Astrocyte (in vitro differentiated cells and primary cell): ENCODE measurements at places on chromosomes 7 and 10.
A peak's percentile ranks its signal among the peaks of the same experiment; 100 is the strongest.

GRCh38 chr10:132575320-132576201, 38.0 kb downstream of the INPP5A start:
- peak; percentile 95 for DNase-seq

GRCh38 chr7:2109936-2110609, 122.7 kb downstream of the MAD1L1 start:
- peak; percentile 97 for DNase-seq

GRCh38 chr7:95863-96260, 96.5 kb upstream of the FAM20C start:
- DNase-seq = peak; percentile 58

- DNase-seq = peak; percentile 27
These were observed 83.0 kb downstream of the C1GALT1 start for GRCh38 chr7:7265081-7266075.

DNA sequence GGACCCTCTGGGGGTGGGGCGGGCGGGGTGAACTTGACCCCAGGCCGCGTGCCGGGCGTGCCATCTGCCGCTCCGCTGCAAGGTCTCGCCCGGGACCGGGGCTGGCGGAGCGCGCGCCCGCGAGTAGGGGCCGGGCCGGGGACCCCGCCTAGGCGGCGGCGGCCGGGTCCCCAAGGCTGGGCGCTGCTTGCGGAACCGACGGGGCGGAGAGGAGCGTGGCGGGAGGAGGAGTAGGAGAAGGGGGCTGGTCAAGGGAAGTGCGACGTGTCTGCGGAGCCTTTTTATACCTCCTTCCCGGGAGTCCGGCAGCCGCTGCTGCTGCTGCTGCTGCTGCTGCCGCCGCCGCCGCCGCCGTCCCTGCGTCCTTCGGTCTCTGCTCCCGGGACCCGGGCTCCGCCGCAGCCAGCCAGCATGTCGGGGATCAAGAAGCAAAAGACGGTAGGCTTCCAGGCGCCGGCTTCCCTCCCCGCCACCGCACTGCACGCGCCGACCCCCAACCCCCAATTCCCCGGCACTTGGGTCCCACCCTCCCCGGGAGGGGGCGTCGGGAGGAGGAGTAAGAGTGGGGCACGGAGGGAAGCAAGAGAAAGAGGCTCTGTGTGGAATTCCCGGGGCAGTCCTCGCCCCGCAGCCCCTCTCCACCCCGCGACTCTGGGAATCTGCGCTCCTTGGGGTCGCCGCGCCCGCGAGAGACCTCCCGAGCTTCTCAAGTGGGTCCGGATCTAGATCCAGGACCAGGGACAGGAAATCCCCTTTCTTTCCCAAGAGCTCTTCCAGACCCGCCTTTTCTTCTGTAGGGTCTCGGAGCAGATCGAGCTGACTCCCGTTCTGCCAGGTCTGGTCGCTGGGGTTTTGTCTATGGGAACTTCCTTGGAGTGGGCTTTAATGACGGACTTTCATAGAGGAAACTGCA, at the start of gene PAPSS2:
TSS of gene PAPSS2 (plus strand) at position 308 of the 913 bp plus-strand sequence. CDS start at position 412, 104 bp downstream.
- DNase-seq = peak; percentile 63

GRCh38 chr7:36129048-36129534, 24.0 kb upstream of the EEPD1 start:
- DNase-seq = peak; percentile 69

DNA sequence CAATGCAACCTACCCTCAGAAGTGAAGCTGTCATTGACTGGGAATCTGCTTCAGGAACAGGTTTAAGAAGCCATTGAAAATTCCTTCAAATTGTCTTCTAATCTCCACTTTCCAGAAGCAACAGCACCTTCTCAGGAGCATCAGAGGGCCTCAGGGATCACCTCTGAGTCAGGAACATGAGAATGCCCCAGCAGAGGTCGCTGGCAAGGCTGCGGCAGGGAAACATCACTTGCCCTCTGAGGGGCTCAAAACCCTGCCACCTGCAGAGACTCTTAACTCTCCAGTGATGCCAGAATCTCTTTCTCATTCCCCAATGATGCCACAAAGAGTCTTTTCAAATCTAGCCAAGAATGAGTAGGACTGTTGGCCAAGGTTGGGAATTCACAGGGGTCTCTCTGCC, 5.9 kb upstream of the MAPK8 start:
- no peak for DNase-seq

DNA sequence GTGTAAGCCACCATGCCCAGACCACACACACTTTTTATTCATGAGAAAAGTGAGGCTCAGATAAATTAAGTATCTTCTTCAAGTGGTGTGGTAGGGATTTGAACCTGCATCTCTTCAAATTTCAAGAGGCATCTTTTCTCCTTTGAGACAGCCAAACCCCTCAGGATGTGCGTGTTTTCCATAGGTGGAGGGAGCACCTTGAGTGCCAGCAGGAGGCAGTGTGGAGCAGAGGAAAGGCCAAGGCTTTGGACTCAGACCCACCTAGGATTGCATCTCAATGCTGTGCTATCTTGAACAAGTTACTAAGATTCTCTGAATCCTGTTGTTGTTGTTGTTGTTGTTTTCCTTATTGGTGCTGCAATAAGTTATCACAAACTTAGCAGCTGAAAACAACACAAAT, 40.2 kb upstream of the MYL10 start:
- no peak for DNase-seq

GRCh38 chr7:149071182-149071635, 19.3 kb downstream of the ZNF786 start:
- DNase-seq = no peak

- no peak for DNase-seq
These were observed 170.0 kb downstream of the PTPN20 start for GRCh38 chr10:47081264-47081663.

DNA sequence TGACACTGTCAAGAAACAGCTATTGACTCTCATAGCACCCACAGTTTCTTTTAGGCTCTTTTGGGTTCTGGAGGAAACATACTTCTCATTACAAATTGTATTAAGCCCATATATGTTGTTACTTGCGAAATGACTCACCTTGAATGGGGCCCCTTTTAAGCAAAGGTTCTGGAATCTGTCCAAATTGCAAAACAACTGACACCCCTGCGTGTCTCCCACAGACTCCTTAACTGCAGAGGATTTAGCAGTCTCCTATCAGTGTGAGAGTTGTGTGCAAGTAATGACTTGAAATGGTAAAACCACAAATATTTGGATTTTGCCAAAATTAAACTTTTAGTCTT, 192.3 kb downstream of the DNAJC1 start:
- peak; percentile 56 for DNase-seq

DNA sequence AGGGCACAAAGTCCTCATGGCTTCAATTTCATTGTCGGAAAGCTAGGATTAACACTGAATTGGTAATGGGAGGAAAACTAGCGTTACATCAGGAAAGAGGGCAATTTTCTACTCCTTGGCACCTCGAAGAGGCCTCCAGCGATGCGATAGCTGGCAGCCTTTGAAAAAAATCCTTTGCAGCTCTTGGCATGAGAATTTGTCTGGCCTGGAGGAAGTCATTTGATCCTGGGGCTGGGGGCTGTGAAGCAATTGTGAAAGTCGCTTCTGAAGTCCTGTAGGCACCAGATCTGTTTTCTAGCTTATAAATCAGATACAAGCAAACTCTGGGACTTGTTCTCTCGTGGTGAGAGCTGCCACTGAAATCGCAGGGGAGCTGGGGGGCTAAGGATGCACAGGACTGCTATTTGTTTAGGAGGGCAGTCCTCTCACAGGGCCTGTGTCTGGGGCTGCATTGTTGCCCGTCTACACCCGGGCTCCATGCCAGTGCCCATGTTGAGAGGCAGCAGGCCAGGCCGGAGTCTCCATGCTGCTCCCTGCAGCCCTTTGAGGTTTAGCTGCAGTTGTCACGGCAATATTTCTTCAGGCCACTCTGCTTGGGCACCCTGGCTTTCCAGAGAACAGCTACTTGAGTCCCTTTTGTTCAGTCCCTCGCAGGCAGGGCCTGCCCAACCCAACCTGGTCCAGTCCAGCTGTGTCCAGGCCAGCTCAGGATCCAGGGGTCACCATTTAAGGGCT, 206.8 kb upstream of the LYZL1 start:
- DNase-seq = no peak

DNA sequence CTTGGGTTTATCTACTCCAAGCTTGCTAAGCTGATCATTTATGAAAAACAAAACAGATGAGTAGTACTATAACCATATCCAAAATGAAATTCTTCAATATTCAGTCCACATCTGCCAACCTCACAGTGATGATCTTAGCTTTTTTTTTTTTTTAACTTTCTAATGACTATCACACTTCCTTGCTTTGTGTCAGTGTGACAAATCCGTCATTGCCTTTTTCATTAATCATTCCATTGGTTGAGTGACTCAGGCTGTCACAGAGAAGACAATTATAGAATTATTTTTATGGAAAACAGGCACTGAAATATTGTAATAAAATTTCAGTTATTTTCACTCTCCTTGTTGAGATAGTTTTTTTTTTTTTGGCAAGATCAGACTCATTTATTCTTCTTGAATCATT, 70.7 kb downstream of the CPVL start:
- DNase-seq = no peak

DNA sequence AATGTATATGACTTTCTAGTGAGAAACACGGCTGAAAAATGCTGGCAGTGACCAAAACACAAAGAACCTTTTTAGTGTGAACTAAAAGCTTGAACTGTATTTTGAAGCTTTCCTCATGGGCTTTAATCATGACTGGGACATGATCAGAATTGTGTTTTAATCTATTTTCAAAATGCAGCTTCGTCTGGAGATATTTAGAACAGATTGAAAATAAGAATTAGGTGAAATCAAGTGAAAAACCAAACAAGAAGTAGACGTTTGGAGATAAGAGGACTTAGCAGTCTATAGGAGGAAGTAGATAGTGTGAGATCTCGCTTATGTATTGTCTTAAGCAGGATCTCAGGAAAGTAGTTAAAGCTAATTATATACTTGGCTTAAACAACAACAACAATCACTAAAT, 865.4 kb upstream of the MBL2 start:
- no peak for DNase-seq

DNA sequence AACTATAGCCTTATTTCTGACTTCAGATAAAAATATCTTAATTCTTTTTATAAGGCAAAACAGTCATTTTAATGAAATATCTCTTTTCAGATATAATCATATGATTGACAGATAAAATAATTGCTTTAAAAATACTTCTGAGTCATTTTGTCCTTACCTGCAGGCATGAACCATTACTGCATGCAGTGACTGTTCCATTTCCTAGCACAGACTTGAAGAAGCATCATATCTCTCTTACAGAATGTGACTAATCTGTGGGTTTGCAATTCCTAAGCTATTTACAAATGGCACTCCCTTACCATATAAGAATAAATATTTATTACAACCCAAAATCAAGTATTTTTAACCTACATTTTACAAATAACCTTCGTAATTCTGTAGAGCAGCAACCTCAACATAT, 120.7 kb downstream of the SRPK2 start:
- DNase-seq = peak; percentile 83

DNA sequence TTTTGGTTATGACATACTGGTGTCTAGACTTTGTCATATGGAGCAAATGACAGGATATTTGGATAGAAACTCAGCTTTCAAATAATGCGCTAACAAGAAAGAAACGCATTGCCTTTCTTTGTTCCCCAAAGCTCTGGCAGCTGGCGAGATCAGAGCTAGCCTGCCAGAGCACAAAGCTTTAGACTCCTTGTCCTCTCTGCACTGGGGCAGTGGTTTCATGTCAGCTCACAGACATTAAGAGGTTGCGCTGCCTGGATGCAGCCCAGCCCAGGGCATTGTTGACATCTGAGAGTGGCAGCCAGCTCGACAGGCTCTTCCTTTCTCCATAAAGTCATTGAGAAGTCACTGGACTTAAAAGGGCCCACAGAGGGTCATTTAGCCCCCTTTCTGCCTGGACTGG, 212.0 kb downstream of the PLXNA4 start:
- no peak for DNase-seq

DNA sequence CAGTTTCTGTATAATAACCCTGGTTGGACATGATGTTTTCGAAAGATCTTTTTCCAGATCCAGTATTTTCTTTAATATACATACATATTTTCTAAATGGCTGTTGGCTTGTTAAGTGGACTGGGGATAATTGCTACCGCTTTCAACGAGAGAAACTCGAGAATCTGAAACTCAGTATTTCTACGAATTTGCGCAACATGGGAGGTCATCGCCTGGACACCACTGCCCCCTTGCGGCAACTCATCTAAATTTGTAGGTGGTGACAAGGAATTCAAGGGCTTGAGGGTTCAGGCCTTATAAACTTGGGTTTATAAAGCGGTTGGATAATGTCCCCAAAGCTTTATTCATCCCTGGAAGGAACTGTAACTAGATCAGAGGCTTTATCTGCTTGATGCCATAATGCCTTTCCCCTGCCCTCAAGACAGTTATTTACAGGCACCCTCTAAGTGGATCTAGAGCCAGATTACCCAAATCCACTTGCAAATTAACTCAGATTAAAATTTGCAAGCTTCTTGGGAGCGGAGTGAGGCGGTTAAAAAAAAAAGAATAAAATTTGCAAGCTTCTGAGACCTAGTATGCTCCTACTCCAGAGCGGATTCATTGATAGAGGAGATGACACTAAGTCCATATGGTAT, 21.3 kb upstream of the KCNK18 start:
- DNase-seq = peak; percentile 35

- peak; percentile 70 for DNase-seq
These were observed 82.6 kb downstream of the PRKG1 start for GRCh38 chr10:51156926-51157325.

- no peak for DNase-seq
These were observed 230.9 kb downstream of the ZEB1 start for GRCh38 chr10:31549896-31550295.
